DMS53 (cell line): ENCODE measurements at places on chromosomes 1 and 21.

- peak; percentile 73 for DNase-seq
Measured at GRCh38 chr1:110053552-110054428, 16.7 kb downstream of the ALX3 start.

DNA sequence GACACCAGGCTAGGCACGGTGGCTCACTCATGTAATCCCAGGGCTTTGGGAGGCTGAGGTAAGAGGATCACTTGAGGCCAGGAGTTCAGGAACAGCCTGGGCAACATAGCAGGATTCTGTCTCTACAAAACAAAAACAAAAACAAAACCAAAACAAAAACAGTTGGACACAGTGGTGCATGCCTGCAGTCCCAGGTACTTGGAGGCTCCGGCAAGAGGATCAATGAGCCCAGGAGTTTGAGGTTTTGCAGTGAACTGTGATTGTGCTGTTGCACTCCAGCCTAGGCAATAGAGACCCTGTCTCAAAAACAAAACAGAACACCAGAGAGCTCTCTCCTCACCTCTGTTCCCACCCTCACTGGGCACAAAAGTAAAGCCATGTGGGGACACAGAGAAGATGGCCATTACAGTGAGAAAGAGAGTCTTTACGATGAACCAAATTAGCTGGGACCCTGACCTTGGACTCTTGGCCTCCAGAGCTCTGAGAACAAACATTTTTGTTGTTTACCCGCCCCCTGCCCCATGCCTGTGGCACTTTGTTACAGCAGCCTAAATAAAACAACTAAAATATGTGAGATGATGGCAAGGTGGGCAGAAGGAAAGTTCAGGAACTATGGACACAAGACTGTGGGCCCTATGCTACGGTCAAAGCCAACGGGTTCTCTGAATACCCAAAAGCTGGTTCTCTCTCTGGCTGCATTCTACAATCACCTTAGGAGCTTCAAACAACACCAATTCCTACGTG lies 9.8 kb downstream of the NADK start:
- no peak for DNase-seq

DNA sequence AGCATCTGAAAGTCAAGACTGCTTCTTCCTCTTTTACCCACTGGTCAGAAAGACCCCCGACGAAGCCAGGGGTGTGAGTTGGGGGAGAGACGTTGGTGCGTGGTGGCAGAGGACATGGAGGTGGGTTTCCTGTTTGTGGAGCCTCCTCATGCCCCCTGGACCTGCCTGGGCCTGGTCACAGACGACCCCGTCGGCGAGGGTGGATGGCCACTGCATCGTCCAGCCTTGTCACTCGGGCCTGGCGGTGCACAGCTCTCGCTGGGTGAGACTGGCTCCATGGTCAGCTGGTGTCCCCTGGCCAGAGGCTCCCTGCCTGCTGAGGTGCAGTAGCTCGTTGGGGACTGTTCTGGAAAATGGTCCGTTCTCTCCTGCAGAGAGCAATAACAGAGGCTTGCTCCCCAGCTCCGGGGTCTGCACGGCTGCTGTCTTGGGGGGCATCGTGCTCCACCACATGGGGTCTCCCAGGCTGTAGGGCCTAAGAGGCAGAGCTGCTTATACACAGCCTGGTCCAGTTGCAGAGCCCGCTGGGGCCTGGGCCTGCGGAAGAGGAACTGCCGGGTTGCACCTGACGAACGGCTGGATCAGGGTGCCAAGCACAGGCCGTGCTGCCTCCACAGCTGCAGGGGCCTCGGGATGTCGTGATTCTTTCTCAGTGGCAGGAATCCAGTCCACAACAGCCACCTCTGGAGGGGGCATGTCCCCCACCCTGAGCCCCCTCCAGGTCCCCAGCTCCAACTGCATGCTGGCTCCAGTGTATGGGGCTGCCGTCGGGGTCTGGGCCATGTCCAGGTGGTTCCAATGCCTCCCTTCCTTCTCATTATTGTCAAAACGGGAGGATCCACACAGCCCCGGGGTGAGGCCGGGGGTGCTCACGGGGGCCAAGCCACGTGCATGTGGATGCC lies 18.0 kb upstream of the ACTRT2 start:
- no peak for DNase-seq

DNA sequence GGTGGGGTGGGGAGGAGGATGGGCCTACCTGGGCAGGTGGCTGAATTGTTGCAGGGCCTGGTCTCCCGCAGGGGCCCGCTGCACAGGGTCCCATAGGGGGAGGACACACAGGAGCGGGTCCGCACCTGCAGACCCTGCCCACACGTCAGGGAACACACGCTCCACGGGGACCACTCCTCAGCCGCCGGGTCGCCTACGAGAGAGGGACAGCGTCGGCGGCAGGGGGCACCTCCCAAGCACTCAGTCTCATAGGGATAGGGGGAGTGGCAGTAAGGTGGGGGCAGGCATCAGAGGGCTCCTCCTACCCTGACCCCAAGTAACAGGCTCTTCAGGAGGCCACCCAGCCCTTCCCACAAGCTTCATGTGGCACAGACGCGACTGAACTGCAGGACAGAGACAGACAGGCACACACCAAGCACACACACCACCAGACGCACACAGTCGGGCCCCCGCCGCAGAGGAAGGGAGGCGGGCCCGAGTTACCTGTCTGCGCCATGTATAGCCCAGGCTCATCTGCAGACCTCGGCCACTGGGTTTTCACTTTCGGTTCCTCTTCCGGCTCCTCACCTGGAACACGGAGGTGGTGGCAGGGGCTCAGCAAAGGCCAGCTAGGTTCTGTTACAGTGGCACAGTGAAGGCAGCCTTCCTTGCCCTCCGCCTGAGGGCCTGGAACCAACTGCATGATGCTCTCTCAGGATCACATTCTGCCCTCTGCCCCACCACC lies 19.8 kb downstream of the ADGRB2 start:
- no peak for DNase-seq

GRCh38 chr1:86155807-86156565 lies 586 bp downstream of the COL24A1 start:
- DNase-seq = peak; percentile 72

GRCh38 chr1:234409328-234409727 lies 36.1 kb downstream of the COA6 start:
- no peak for DNase-seq

- no peak for DNase-seq
Measured at GRCh38 chr1:152049291-152050083, 12.7 kb upstream of the S100A11 start.

DNA sequence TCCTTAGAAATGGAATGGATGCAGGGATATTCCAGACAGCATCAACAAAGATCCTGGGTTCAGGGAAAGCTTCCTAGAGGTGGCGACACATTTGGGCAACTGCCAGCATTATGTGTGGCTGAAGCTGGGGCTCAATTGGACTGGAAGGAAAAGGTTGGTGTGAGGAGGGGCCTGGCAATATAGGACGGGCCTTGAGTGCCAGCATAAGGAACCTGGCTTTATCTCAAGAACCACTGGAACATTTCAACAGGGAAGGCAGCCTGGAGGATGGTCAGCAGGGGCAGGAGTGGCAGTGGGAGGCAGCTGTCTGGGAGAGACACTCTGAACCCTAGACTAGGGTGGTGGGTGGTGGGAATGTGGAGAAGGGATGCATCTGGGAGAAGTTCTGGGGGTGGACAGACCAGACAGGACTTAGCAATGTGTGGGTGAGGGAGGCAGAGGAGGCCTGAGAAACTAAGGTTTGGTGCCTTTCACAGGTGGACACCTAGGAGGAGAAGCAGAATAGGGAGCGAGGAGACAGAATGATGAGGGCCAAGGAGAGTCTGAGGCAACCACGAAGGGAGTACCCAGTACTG lies 3.5 kb downstream of the SH3BGRL3 start:
- DNase-seq = no peak

DNA sequence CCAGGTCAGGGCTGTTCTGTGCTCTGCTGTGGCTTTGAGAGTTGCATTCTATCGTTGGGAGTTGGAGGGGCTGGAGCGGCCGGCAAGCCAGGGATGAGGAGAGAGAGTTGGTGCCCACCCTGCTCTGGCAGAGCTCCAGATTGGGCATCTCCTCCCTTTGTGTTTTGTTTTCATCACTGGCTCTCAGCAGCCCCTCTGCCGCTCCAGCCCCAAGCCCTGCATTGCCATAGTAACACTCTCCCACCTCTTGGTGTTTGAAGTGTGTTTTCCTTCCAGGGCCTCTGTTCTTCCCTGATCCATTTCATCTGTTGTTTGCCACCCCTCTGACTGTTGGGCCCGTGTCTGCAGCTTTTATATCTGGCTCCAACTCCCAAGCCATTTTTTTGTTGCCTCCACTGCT lies 152.7 kb downstream of the URB2 start:
- no peak for DNase-seq

GRCh38 chr1:243325305-243325890 lies 69.6 kb downstream of the SDCCAG8 start:
- DNase-seq = peak; percentile 70

DNA sequence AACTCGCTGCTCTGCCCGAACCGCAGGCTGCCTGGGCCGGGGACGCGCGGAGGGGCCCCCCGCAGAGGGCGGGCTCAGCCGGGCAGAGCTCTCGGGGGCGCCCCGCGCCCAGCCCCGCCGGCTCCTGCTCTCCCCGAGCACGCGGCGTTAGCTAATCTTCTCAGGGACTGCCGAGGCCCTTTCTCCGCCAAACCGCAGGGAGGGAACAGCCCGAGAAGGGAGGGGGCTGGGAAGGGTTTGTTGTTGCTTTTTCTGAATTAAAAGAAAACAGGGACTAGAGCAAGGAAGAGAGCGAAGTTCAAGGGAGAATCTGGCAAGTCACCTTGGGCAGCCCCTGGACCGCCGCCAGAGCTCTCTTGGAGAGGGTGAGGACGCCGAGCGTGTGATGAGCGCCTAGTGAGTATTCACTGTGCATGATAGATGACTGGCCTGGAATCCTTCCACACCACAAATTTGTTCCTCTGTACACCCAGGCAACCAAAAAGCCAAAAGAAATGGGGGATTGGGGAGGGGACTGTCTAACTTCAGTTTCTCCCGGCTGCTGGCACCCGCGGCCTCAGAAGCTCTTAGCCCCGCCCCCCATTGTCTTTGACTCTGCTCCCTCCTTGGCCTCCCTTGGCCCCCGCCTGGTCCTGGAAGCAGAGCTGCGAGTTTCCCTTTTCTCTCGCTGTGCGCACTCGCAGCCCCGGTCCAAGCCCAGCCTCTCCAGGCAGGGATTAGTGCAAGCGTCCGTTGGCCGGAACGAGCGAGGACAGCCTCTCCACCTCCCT lies 19.7 kb upstream of the LMX1A start:
- DNase-seq = peak; percentile 80

DNA sequence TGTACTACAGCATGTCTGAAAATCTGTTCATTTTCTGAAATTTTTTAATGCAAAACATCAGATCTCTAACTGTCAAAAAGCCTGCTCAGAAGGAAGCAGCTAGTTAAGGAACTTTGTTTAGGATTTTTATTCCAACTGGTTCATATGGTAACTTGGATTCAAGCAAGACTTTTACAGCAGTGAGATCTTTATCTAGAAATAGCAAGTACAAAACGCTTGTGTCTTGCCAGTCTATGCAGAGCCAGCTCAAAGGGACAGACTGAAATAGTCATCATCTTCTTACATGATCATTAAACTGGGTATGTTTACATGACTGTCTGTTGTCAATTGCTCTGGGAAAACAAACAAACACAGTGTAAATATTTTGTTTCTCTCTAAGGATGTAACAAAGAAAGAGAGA lies 37.6 kb downstream of the DDAH1 start:
- peak; percentile 28 for DNase-seq

DNA sequence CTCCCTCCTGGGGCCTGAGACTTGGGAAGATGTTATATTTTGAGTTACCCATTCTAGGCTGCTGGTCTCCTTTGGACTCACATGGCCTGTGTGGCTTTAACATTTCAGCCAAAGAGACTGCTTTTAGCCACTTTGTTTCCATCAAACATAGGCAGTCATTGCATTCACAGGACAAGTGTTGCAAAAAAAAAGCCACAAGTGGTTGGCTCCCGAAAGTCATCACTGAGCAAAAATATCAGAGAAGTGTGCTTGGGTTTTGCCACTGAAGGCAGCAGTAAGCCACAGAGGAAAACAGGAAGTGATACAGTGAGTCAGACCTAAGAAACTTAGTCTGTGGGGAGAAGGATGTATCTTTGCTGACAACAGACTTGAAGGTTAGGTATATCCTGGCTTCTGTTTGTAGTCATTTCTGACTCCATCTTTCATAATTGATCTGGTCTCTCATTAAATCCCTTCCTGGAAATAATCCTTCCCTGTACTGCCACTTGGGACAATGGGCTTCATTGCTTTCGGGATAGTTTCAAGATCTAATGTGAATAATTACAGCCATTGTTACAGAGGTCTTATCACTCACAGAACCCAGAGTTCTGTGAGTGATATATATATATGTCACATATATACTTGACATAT lies 80.9 kb downstream of the COLGALT2 start:
- DNase-seq = peak; percentile 55

GRCh38 chr21:34679051-34679450 lies 10.3 kb downstream of the CLIC6 start:
- no peak for DNase-seq

- DNase-seq = no peak
Measured at GRCh38 chr1:182791281-182792179, 2.0 kb downstream of the NPL start.

GRCh38 chr1:166064313-166064926 lies 102.4 kb downstream of the FAM78B start:
- no peak for DNase-seq

GRCh38 chr1:42935313-42935895 lies 23.3 kb downstream of the SLC2A1 start:
- DNase-seq = no peak

DNA sequence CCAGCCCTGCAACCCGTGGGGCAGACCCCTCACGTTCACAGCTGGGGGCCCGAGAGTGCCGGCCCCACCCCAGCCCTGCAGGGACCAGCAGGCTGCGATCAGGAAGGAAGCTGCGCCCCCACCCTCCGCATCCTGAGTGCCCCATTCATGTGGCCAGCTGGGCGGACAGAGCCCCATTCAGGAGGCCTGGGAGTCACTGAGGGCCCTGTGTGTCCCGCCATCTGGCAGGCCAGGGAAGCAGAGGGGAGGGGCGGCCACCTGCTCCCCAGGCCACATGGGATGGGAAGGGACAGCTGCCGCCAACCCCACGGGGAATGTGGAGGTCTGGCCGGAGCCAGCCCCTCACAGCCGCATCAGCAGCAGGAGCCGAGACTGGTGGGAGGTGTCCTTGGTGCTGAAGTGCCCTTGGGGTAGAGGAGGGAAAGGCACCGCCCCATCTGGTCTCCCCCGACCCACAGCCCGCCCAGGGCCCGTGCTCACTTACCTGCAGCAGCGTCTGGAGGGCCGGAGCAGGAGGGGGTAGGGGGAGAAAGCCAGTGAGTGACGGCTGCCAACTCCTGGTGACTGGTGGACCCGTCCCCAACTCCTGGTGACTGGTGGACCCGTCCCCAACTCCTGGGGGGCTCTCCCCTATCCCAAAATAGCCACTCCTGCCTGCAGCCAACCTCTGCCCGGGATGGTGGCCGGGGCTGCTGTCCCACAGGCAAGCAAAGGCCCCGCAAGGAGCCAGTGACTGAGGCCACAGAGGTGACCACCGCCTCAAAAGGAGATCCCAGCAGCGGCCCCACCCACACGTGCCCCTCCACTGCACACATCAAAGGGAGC lies 8.7 kb downstream of the ACAP3 start:
- DNase-seq = peak; percentile 39

- peak; percentile 96 for DNase-seq
Measured at GRCh38 chr1:39816415-39817090, 27.9 kb upstream of the BMP8B start.
